Kidney epithelial cell (primary cell): ENCODE measurements at places on chromosomes 2 and 18. TPM values are rescaled to one million over a fixed set of nuclear protein-coding genes. Genes with fewer than 3 reads are reported as not detected.

- DNase-seq, result no peak
Observed at GRCh38 chr18:76932026-76932819, 109.9 kb downstream of the ZNF236 start.

- DNase-seq, result peak; percentile 23
Observed at GRCh38 chr2:170455617-170456426, 259.3 kb upstream of the SP5 start.

GPR35 gene
- 0.62 and 1.3 TPM in 2 replicates for total RNA-seq

CTAGE1 gene
- not detected in 2 replicates for total RNA-seq

FSHR gene
- not detected in 2 replicates for total RNA-seq

SCYGR4 gene
- not detected in 2 replicates for total RNA-seq
